ENCODE measurements at places on chromosomes 6 and 20.
A peak's percentile ranks its signal among the peaks of the same experiment; 100 is the strongest.

DNA sequence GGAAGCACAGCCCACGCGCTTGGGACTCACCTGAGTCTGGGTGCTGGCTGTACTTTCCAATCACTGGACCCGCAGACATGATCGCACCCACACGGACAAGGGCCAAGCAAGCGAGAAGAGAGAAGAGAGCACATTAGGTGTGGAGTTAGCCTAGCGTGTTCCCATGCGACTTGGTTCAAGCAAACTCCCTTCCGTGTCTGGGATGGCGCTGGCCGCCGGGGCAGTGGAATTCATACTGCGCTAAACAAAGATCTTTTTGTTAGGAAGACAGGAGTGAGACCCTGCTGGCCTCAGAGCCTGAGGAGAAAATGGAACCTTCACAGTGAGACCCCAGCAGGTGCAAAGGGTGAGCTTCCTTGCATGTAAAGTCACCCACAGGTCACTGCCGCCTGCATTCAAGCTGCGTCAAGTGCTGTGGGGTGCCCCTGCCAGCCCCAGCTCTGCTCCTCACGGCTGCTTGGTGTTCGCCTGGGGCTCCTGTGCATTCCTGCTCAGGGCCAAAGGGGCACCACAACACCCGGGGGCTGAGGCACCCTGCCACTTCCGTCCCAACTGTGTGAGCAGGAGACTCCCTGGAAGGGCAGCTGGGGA lies 26.4 kb downstream of the PSMG4 start:
- DNase-seq: no peak

GRCh38 chr6:169189182-169189581 lies 64.5 kb downstream of the THBS2 start:
- DNase-seq: peak; percentile 80

DNA sequence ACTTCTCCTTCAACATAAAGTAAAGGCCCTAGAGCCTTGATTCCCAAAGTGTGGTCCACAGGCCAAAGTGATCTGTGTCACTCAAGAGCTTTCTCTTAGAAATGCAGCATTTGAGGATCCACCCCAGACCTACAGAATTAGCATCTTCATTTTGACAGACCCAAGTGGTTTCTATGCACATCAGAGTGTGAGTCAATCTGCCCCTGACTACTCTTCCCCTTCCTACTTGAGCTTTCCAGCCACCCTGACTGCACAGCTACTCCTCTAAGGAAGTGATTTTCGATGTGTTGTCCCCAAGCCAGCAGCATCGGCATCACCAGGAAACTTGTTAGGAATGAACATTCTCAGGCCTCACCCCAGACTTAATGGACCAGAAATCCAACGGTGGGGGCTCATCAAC lies 2.6 kb downstream of the MEP1A start:
- no peak for DNase-seq

DNA sequence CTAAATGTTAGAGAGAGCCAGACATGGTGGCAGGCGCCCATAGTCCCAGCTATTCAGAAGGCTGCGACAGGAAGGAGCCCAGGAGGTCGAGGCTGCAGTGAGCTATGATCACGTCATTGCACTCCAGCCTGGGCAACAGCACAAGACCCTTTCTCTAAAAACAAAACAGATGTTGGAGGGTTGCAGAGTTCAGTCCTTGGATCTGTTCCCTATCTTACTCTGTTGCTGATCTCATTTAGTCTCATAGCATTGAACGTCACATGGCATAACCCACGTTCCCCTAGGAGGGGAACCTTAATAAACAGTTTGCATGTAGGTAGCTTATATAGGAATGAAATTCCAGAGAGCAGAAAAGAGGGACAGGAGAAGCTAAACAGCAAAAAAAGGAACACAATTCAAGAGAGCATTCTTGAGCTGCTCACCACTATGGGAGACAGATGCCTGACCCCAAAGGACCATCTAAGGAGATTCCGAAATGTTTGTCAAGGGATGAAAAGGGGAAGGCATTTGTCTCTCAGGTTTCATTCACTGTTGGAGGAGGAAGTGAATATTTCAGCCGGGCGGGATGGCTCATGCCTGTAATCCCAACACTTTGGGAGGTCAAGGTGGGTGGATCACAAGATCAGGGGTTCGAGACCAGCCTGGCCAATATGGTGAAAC lies 54.6 kb upstream of the PIM1 start:
- DNase-seq: no peak

DNA sequence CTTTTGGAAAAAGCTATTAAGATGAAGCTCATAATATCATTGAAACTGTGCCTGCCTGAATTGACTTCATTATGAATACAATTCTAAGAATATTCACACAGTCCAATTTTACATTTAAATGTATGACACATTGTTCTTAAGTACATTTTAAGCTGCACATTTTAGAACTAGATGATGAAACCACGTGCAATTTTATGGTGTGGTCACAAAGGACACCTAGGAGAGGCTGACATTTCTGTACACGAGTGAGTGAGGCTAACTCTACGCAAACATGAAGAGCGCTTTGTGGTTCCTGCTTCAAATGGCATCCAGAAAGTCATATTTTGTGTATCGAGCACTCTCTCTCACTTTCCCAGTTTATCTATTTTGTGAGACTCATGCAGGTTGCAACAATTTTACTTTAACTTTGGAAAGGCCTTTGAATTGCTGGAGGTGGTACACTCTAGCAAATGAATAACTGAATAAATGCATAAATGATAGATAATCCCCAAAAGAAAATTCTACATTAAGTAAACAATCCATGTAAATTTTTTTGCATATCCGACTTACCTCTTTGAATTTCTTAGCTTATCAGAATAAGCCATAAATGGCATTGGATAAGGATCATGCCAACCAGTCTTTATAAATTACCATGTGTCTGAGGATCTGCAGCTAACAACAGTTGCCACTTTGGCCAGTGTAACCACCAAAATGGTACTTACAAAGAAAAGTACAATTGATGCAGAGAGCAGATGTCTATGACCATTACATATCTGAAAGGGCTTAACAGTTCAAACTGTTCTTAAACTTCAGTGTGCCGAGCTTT lies 97.3 kb downstream of the NRSN1 start:
- DNase-seq: peak; percentile 33

GRCh38 chr6:41527721-41528408 lies 18.3 kb upstream of the FOXP4 start:
- DNase-seq: no peak

GRCh38 chr6:94683409-94683808 lies 893.9 kb upstream of the MANEA start:
- no peak for DNase-seq

- no peak for DNase-seq
Observed at GRCh38 chr20:48002517-48002970, 217.3 kb upstream of the SULF2 start.

DNA sequence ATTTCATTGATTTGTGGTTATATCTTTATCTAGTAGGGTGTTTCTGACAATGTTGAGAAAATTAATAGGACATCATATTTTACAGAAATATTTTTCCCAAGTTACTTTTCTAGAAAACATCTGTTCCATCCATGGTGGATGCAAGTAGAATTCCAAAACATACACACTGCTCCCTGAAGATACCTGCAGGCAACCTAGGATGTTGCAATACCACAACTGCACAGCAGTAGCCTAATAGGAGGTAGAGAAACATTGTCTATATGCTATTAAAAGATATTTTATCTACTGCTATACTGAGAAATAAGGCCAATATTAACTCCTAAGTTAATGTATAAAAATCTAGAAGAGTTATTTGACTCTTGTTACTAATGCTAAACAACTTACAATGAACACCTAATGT lies 6.8 kb downstream of the ILRUN start:
- DNase-seq: no peak

DNA sequence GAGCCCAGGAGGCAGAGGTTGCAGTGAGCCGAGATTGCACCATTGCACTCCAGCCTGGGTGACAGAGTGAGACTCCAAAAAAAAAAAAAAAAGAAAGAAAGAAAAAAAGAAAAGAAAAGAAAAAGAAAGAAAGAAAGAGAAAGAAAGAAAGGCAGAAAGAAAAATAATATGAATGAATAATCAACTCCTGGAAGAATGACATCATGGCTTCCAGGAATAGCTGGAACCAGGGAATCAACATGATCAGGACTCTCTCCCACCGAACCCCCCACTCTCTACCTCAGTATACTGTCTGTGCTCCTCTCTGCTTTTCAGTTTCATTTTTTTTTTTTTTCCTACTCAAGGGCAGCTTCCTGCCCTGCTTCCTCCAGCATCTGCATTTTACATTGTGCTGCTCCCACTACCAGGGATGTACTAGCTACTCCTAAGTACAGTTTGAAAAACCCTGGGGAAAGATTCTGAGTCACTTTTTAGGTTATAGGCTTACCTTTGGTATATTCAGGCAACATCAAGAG lies 19.7 kb upstream of the MTCL3 start:
- DNase-seq: peak; percentile 31

DNA sequence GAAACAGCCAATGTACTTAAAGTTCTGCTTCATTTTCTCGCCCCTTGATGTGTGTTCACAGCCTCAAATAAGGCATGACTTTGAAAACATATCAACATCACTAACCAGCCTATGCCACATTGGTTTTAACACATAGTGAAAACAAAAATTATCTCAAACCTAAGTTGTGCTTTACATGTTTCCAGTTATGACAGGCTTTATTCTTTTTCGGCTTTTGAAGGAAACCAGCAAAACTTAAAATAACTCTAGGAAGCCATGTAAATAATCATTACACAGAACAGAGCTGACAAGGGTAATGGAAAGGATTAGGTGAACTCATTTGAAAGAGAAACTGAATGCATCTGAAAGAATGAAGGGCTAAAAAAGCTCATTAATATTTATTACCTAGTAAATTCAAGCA lies 42.1 kb downstream of the BMP5 start:
- DNase-seq: no peak

DNA sequence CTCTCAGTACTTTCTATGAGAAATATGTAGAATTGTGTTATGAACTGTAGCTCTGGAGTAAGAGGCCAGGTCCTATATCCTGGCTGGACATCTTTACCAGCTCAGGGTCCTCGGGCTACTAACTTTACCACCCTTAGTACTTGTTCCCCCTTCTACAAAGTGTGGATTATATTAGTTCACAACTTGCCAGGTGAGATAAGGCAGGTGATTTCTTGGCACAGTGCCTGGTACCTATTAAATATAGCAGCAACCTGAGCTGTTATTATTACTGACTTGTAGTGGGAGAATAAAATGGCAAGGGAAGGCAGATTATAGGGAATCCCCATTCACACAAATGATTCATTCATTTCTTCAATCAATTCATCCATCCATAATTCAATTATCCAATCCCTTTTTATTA lies 150.1 kb downstream of the DOK5 start:
- no peak for DNase-seq

DNA sequence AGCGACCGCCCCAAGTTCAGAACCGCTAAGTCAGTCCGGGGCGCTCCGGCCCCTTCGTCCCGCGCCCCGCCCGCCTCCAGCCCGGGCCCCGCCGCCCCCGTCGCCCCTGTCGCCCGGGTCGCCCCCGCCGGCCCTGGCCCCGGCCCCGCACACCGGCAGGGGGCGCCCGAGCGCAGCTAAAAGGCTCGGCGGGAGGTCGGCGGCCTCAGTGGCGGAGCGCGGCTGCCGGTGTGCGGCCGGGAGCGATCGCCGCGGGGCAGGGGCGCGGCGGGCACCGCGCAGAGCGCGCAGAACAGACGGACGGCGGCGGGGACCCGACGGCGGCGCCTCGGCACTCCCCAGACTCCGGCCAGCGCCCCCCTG lies at the start of gene FNDC1:
Gene FNDC1 (plus strand): TSS at position 208 of the 363 bp plus-strand sequence. CDS start 197 bp downstream, outside the sequence.
- DNase-seq: peak; percentile 38

DNA sequence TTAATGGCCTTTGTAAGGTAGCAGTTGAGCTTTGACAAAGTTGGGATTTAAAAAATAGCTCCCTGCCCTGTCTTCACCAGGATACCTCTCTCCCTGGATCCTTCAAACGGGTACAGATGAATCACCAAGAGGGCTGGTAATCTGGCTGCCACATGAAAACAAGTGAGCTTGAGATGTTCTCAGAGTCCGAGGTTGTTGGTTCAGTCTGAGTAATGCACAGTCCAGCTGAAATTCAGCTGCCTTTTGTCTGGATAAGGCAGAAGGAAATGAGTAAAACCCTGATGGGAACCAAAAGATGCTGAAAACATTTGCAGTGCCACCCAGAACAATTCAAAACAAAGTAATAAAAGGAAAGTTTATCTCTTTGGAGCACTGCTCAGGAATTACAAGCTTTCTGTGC lies 86.8 kb downstream of the GJA1 start:
- DNase-seq: no peak

- peak; percentile 81 for DNase-seq
Observed at GRCh38 chr20:64049060-64049877, at the start of gene SOX18. TSS of gene SOX18 (minus strand) at chr20:64049639. CDS start at chr20:64049516, 123 bp downstream.

DNA sequence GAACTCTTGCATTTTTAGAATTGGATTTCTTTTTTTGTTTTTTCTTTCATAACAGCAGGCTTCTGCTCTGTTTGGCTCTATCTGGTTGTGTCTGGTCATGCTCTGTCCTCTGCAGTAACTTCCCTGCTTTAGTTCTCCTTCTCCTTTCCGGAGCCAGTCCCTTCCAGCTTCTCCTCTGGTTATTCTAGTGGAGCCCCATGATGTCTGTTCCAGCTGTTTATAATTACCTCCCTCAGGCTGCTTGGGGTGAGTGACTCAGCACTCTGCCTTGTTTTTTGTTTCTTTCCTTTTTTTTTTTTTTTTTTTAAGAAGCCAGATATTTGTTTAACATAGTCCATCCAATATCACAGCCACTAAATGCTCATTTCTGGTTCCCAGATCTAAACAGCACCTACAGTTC lies 409.6 kb downstream of the MAFB start:
- DNase-seq: no peak

DNA sequence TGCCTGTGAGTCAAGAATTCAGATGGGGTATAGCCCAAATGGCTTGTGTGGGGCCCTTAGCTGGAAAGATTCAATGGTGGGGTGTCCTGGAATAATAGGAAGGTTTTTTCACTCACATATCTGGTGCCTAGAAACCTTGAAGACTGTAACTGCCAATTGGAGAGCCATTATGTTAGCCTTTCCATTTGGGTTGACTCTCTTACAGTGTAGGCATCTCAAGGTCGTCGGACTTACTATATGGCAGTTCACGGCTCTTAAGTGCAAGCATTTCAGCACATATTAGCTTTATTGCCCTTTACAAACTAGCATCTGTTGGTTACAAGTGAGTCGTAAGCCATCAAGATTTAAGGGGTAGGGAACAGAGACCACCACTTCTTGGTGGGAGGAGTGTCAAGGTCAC lies 74.1 kb downstream of the CD2AP start:
- no peak for DNase-seq

DNA sequence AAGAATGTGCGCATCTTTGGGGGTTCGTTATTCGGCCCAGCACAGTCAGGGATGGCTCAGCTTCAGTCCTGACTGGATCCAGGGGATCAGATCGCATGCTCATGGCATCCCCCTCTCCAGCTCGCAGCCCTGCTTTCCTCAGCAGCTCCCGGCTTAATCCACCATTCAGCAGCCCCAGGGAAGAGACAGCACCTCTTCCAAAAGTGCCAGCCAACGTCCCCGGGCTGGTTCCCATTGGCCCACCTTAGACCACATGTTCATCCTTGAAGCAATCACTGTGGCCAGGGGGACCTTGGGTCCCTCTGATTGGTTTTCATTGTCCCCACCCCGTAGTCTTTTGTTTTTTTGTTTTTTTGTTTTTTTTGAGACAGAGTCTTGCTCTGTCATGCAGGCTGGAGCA lies 188.7 kb downstream of the ZMYND8 start:
- no peak for DNase-seq

GRCh38 chr6:3758842-3759144 lies 7.3 kb upstream of the PXDC1 start:
- DNase-seq: no peak

- DNase-seq: no peak
Observed at GRCh38 chr6:137931849-137932465, 64.9 kb downstream of the TNFAIP3 start.

GRCh38 chr6:167136376-167136775 lies 13.5 kb downstream of the CCR6 start:
- DNase-seq: no peak
